ENCODE measurements at places on chromosomes 1 and 21.
A peak's percentile ranks its signal among the peaks of the same experiment; 100 is the strongest.

GRCh38 chr1:234870020-234870981 is 258.3 kb downstream of the TOMM20 start:
- no peak for DNase-seq

GRCh38 chr1:91582431-91582921 is 81.8 kb downstream of the CDC7 start:
- no peak for DNase-seq

DNA sequence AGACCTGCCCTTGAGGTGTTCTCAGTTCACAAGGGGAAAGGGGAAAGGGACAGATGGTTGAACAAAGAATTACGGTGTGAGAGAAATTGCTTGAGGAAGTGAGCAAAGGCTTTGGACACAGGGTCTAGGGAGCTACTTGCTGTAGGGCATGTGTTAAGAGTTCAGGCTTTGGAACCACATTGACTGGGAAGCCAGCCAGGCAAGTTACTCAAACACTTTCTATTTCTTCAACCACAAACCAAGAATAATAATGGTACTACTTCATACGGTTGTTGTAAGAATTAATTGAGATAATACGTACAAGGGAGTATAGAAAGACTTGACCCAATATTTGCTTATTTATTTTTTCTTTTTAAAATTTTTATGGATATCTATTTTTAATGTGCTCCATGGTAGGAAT is 26.6 kb downstream of the AK4 start:
- DNase-seq, result no peak

- DNase-seq, result no peak
Measured at GRCh38 chr1:215181518-215181917, 99.0 kb downstream of the KCNK2 start.

DNA sequence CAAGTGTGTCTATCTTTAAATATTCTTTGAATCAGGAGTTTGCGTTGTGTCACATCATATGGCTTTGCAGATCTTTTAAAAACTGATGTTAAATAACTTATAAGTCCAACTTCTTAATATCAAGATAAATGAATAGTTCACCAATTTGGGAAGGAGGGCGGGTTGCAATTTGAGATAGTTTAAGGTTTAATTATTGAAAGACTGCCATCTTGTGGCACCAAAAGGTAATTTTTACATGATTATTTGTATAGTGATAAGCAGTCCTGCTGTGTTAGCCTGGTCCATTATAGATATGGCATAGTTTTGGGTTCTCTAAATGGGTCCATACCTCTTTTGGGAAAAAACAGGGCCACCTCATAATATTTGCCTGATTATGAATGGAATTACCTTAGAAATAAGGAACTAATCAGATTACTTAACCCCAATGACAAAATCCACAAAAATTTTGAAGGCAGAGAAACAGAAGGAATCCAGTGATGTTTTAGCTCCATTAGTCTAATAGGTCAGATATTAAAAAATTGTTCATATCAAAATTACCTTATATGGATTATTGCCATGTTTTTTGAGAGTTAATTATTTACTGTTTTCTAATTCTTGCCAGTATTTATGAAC is 64.3 kb downstream of the PRKAA2 start:
- DNase-seq, result no peak

GRCh38 chr1:36211841-36212240 is 12.4 kb upstream of the THRAP3 start:
- DNase-seq, result no peak

DNA sequence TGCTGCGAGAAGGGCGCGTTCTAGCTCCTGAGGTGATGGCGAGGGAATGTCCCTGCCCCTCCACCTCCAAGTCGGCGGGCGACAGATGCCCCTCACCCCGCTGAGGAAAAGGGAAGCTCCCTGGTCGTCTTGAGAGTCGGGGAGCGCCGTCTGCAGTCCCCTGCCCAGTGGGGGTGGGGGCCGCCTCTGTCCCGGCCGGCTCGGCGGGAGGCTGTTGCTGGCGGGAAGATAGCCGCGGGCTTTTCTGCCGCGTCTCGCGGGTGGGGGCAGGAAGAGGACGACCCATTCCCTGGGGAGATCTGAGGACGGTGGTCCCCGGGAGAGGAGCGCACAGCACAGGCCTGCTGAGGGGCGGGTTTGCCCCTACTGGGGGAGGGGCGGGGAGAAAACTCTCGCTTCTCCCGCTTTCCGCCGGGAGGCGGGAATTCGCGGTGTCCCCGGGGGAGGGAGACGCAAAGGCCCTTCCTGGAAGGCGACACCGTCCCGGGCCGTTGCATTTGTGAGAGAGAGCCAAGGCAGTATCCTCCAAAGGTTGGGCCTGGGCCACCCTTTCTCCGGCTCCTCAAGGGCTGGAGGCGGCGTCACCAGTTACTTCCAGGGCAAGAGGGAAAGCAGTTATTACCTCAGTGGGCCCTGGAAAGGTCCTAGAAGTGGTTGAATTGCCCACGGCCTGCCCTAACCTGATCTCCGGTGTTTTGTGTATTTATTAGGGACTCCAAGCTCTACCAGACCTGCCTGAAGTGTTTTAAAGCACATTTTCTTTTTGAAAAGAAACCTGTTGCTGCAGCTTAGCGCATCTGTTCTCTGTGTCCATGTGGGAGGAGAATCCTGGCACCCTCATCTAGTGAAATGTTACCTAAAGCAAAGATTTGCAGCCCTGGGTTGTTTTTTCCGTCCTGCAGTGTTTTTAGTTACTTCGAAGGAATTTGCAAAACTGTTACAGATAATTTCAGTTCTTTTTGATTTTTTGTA is 648 bp downstream of the S100PBP start:
- peak; percentile 34 for DNase-seq

DNA sequence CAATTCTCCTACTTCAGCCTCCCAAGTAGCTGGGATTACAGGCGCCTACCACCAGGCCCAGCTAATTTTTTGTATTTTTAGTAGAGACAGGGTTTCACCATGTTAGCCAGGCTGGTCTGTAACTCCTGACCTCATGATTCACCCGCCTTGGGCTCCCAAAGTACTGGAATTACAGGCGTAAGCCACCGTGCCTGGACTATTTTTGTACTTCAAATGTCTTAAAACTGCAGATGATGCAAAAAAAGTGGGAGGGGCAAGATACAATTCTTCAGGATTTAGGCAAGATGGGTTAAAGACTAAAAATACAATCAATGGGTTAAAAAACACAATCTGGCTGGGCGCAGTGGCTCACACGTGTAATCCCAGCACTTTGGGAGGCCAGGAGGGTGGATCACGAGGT is 4.7 kb downstream of the SCAF4 start:
- no peak for DNase-seq

DNA sequence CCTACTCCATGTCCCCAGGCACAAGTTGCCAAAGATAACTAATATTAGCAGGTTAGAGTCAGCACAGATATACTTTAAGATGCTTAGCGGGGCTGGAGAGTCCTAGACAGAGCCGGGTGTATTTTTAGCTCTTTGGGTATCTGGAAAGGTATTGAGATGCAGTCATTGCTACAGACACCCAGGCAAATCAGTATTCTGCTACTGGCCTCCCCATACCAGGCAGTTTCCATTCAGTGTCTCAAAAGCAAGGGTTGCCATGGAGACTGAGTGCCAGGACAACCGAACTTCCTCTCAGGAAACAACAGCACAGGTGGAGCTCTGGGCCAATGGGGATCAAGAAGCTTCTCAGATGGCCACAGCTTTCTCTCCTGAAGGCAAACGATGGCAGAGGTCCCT is 45.3 kb downstream of the KCNC4 start:
- no peak for DNase-seq

DNA sequence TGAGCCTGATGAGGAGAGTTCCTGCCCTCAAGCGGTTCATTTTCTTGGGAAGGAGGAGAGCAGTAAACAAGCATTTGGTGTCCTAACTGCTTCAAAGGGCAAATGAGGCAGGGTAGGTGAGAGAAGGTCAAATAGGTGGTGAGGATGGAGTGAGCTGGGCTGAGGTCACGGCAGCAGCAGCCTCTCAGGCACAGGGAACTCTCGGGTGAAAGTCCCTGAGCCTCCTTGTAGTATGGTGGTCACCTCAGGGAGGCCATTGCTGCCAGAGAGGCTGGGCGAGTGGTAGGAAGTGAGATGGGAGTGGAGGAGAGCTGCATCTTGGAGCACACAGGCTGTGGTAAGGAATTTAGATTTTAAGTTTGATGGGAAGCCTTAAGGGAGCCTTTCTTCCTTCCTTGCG is 4.0 kb downstream of the ADARB1 start:
- DNase-seq, result no peak

GRCh38 chr1:169886931-169887330 is 6.8 kb downstream of the SCYL3 start:
- DNase-seq, result no peak

DNA sequence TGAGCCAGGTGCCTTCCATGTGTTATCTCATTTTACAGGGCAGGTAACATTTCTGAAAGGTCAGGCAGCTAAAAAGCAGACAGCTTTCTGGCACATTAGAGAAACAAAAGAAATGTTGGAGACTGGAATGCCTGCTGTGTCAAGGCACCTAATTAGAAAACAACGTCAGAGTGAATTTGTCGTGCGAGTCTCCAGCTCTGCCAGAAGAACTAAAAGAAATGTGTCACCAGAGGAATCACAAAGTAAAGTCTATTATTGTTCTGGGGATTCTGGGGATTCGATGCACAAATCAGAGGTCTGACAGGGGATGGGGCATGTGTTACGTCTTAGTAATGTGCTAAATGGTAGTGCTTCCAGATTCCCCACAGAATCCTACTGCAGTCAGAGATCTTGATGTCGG is 89.3 kb downstream of the EDEM3 start:
- DNase-seq, result no peak

- no peak for DNase-seq
Measured at GRCh38 chr1:171173069-171173468, 12.0 kb upstream of the FMO2 start.

GRCh38 chr1:116131866-116132605 is 20.8 kb downstream of the MAB21L3 start:
- no peak for DNase-seq

- DNase-seq, result peak; percentile 30
Measured at GRCh38 chr1:153677718-153678518, 570 bp upstream of the NPR1 start.

DNA sequence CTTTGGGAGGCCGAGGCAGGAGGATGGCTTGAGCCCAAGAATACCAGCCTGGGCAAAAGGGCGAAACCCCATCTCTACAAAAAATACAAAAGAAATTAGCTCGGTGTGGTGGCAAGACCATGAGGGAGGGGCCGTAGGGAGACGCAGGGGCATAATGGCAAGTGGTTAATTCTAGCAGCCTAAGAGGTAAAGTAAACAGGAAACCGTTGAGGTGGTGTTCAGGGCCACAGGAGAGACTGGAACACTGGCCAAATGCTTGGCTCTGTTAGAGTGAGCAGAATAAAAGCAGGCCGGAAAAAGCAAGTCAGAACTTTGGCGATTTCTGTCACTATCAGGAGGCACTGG is 89.2 kb downstream of the RIPK4 start:
- no peak for DNase-seq

DNA sequence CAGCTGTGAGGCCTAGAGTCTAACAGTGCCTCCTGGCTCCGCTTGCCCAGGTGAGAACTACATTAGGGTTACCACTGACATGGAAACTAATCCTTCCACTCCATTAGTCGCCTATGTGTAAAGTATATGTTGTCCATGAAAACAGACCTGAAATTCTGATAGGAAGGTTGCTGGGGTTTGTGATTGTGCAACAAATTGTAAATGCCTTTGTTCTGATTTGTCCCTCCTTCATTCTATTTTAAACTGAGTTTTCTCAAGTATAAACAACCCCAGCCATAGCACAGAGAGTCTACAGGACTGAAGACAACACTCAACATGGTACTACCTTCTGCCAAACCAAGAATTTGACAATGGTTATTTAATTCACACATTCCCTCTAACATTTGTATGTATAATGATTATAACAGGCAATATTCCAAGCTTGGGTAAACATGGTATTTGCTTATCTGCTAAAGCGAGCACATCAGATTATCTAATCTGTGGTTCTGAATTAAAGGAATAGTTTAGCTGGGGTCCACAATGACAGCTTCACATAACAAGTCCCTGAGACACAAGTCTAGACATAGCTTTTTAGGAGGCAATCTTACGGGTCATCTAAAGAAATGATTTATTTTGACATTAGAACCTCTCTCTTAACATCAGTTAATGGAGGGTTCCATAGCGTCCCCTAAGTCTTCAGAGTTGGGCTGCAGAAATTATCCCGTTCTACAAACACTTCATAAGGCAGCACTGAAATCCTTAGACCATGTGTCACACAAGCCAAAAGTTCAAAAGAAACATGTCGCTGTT is 633.0 kb downstream of the SMYD3 start:
- no peak for DNase-seq
